NCI-H1048 (cell line): ENCODE measurements at places on chromosomes 16 and 17.

GRCh38 chr17:550041-550398 is 164.6 kb downstream of the VPS53 start:
- no peak for DNase-seq

GRCh38 chr17:69254187-69254586 is 25.6 kb upstream of the ABCA10 start:
- DNase-seq = no peak

DNA sequence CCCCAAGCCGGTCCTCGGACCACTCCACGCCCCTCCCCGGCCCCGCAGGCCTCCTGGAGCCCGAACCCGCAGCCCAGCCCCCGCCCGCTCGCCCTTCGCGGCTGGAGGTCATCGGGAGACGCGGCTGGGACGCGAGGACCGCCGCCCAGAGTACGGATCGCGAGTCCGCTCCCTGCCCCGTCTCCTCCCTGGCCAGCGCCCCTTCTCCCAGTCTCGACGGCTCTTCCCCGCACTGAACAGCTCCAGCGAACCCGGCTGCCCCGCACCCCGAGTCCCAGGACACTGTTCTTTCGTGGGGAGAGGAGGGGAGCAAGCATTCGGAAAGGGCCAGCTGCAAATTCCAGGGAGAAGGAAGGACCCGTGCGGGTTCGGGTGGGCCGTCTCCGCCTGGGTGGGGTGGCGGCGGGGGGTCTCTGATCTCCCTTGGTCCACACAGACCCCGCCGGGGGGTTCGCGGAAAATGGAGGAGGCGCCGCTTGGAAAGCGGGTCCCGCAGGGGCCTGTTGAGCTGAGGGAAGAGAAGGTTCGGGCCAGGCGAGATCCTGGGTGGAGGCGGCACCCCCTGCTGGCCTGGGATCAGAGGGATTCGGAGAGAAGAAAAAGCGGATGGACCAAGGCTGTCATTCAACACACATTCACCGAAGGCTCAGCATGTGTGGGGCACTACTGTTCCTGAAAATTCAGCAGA is 632 bp upstream of the RTN4RL1 start:
- no peak for DNase-seq

DNA sequence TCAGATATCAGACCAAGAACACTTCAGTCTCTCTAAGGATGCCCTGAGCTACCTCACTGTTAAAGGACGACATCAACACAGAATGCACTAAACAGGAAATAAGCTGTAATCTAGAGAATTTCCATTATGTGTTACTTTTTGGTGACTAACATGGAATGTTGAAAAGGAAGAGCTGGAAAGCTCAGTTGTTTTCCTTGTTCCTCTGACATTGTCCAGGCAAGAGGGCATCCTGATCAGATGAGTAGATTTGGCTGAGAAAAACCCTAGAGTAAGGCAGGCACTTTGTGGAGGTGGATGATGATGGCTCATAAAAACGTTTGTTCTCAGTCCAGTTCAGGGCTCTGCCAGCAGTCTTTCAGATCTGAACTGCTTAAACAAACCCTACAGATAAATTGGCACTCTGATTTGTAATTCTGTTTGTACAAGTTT is 34.0 kb downstream of the DGKE start:
- DNase-seq = no peak

- no peak for DNase-seq
Observed at GRCh38 chr16:53912155-53912554, 208.2 kb downstream of the FTO start.

DNA sequence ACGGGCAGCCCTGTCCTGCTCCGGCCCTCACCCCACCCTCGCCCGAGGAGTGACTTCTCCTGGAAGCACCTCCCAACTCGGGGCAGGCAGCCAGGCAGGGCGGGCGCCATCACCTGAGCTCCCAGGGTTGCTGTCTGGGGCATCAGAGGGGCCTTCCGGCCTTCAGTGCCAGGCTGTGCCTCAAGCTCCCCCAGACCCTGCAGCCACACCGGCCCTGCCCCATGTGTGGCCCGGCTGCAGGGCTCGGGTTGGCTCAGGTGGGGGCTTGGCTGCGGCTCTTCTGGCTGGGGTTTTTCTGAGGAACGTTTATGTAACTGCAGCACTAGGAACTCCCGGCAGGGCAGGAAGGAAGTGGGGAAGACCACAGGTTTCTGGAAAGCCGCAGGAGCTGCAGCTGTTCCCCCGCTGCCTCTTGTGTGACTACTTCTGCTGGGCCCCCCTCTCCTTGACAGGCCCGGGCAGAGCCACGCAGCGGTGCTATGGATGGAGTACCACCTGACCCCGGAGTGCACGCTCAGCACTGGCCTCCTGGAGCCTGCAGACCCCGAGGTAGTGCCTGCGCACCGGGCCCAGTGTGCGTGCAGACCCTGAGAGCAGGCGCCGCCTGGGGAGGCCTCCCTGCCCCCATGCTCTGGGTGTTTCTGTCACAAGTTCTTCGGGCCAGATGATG is 45.6 kb downstream of the PRMT7 start:
- no peak for DNase-seq

DNA sequence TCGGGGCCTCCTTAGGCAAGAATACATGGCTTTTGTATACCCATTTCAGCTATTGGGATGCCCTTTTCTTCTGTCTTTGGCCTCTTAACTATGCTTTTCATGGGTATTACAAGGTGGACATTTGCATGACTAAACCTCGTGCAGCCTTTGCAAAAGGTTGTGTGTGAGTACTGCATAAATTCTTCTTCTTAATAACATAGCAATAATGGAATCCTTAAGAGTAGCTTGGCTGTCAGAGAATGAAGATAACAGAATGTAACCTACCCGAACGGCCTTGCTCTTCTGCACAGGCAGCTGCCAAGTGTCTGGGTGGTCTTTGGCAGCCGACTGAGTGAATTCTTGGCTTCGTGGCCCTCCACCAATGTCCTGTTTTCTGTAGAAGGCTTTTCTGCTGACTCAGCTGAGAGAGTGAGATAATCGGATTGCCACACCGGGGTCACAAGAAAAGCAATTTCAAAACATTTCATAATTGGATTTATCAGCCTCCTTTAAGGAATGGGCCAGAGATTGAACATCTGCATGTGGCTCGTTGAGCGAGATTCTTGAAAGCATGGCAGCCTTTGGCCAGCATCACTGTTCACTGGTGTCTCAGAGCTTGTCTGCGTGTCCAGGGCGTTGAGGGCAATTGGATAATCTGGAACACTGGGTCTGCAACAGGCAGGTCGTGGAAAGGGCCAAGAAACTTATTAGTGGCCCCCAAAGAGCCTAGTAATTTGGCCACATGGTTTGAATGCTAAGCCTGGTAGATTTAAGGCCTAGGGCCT is 13.4 kb downstream of the IRF8 start:
- DNase-seq = no peak

- no peak for DNase-seq
Observed at GRCh38 chr17:76584427-76585032, 1.1 kb downstream of the ST6GALNAC2 start.

DNA sequence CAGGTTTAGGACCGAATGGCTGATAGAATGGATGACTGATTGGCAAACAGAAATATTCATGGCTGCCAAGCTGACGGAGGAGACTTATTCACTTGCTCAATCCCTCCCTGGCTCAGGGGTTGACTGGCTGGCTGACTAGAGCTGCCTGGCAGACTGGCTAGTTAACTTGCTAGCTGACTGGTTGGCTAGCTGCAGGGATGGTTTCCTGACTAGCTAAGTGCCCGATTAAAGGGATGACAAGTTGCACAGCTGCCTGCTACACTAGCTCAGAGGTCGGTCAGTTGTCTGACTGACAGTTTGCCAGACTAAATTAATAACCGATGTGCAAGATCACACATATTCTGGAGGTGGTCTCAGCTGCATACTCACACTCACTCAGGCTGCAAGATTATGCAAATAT is 1208.4 kb upstream of the CDH8 start:
- no peak for DNase-seq

DNA sequence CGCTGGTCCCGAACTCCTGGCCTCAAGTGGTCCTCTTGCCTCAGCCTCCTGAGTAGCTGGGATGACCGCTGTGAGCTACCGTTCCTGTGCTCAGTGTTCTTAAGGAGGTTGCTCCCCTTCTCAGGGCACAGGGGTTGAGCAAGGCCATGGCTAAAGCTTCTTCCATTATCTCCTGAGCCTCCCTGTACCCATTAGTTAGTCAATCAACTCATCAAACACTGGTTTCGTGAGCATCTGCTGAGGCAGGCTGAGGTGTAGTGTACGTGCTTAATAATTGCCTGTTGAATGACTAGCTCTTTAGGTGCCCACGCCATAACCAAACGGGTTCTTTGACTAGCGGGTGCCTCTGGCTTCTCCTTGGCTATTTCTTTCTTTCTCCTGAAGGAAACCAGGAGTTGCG is 11.7 kb downstream of the SGCA start:
- no peak for DNase-seq

GRCh38 chr16:85187002-85187401 is 74.7 kb upstream of the CIBAR2 start:
- DNase-seq = no peak

- DNase-seq = no peak
Observed at GRCh38 chr16:82135844-82136243, 34.2 kb downstream of the MPHOSPH6 start.

GRCh38 chr17:38825762-38826247 is 684 bp upstream of the CWC25 start:
- DNase-seq = no peak

DNA sequence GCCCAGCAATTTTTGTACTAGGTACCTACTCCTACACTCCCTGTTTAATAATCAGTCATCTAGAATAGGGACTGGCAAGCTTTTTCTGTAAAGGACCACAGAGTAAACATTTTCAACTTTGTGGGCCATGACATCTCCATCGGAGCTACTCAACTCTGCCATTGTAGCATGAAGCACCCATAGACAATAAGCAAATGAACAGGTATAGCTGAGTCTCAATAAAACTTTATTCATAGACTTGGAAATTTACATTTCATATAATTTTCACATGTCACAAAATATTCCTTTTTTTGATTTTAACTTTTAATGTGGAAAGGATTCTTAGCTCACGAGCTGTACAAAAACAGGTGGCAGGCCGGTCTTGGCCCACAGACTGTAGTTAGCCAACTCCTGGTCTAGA is 345.8 kb downstream of the SOX9 start:
- no peak for DNase-seq

DNA sequence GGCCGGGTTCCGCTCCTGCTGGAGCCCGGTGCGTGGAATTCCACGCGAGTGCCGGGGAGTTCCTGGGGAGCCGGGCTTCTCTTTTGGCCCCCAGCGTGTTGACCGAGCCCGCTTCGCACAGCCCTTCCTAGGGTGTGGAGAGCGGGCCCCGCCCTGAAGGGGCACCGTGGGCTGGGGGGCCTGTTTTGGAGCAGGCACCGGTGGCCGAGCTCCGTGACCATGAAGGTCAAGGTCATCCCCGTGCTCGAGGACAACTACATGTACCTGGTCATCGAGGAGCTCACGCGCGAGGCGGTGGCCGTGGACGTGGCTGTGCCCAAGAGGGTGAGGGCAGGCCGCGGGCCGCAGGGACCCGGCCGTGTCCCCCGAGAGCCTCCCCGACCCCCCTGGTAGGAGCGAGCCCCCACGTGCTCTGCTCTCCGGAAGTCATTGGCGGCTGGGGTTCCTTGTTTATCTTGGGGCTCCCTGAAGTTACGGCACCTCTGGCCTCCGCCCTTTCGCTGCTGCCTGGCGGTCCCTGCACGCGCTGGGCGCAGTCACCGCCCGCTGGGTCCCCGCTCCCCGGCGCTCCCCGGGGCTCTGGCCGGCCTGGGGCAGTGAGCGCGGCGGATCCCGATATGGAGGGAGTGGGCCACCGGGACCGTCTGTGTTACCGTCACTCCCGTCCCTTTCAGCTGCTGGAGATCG is 528 bp downstream of the HAGHL start:
- DNase-seq = no peak

DNA sequence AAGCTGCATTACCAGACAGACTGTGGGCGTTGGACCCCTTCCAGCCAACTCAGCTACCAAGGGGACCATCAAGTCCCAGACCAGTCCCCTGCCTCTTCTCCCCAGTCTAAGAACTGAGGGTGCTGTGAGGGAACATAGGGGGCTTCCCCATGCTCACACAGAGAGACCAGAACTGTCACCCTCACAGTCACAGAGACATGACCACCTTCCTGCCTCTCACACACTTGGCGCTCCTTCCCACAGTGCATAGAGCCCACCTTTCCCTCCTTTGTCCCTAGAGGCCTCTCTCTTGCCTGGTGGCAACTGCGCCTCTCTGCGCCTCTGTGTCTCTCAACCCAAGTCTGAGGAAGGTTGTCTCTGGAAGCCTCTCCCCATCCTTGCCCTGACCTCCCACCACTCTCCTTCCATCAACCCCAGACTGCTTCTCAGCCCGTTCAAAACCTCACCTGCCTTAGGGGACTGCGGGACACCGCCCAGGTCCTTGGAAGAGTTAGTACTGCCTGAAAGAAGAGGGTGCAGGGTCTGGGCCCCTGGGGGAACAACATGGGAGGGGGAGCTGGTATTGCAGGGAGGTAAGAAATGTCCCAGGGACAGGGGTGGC is 6.1 kb upstream of the LHX1 start:
- no peak for DNase-seq

- DNase-seq = no peak
Observed at GRCh38 chr16:3400446-3400778, 392 bp downstream of the ZSCAN32 start.

DNA sequence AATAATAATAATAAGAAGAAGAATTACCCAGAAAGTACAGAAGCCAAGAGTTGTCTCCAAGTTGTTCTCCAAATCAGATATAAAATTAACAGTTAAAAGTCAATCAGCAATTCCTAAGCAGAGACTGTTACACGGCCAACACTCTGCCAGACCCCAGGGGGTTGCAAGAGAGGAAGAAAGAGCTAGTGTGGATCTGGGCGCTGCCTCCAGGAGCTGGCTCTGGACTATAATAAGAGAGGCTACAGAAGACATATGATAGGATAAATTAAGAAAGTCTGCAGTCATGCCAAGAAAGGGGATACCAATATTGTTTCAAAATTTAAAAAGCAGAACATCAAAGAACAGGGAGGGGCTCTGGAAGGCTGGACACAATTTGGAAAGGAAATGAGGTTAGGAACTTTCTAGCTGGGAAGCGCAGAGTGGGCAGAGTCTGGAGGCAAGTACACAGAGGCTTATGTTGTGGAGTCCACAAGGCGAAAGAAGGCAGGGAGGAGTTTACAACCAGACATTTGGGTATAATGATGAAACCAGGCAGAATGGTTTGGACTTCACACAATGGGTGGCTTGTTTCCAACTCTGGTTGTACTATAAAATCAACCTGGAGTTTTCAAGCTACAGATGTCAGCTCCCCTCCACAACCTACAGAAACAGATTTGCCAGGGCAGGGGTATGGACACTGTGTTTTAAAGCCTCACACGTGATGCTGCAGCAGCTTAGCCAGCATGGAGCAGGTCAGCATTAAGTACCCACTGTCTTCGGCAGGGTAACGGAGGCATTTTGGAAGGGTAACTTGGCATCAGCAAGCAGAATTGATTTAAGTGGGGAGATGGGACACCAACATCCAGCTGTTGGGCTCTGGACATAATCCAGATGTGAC is 49.4 kb downstream of the SLC39A11 start:
- DNase-seq = no peak
